ENCODE measurements at places on chromosomes 11 and 22. TPM values are rescaled to one million over a fixed set of nuclear protein-coding genes. Genes with fewer than 3 reads are reported as not detected.

NUDT8 gene
- total RNA-seq, result 102 TPM

GRCh38 chr11:4926608-4927007 is 2.5 kb upstream of the OR51G1 start:
- no peak overlapping the region for H3K27ac ChIP-seq
- H3K36me3 ChIP-seq, result no peaks in the 10 kb centered on the region
- no peaks in the 10 kb centered on the region for H3K27me3 ChIP-seq
- H3K4me1 ChIP-seq, result no peaks in the 10 kb centered on the region

DNA sequence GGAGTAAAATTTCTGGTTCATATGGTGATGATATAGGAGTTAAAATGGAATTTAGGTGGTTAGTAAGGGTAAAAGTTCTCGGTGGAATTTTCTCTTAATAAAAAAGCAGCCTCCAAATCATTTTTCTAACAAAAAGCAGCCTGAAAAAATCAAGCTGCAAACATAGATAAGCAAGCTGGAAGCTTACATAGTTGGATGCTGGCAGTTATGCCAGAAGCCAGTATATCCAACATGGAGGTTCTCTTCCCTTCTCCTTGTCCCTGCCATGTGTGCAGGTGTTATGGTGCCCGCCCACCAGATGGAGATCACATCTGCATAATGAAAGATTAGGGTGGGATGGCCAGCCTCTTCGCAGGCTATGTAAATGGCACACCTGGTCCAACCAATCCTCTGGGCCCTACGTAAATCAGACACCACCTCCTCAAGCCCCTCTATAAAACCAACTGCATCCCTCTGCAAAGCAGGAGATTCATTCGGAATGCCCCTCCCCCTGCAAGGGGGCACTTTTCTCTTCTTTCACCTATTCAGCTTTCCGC is 22.4 kb downstream of the PIWIL3 start:
- no peak overlapping the region for H3K27ac ChIP-seq
- H3K4me1 ChIP-seq, result no peaks in the 10 kb centered on the region
- H3K36me3 ChIP-seq, result no peaks in the 10 kb centered on the region
- H3K4me3 ChIP-seq, result no peak overlapping the region
- DNase-seq, result no peak
- H3K27me3 ChIP-seq, result peaks cover 15% of the 10 kb centered on the region

GRCh38 chr11:12007230-12007593 is 1.2 kb downstream of the DKK3 start:
- H3K4me3 ChIP-seq, result peak overlapping the region; percentile 82
- peaks cover 18% of the 10 kb centered on the region for H3K27me3 ChIP-seq
- H3K36me3 ChIP-seq, result no peaks in the 10 kb centered on the region
- DNase-seq, result no peak
- peak overlapping the region; percentile 86 for H3K27ac ChIP-seq

DNA sequence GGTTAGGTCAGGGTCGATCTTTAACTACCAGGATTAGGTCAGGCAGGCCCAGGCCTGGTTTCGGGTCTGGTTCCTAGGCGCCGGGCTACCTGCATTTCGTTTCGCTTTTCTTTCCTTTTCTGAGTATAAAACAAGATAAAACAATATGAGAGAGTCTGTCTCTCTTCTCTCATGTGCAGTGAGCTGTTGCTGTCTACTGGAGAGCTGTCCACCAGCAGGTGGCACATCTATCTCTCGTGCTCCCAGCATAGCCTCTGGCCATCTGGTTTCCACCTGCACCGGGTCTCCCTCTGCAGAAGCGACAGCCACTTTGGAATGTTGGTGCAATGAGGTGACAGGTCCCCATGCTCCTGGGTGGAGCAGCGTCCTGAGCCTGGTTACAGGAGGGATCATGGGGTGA is 27.6 kb downstream of the RIBC2 start:
- no peaks in the 10 kb centered on the region for H3K4me1 ChIP-seq
- peak; percentile 53 for DNase-seq
- H3K27me3 ChIP-seq, result peaks cover 3% of the 10 kb centered on the region
- H3K36me3 ChIP-seq, result no peaks in the 10 kb centered on the region
- no peak overlapping the region for H3K4me3 ChIP-seq

Measured in left ventricle myocardium inferior (tissue), 1 donor.